ENCODE measurements at places on chromosomes 2 and 18. TPM values are rescaled to one million over a fixed set of nuclear protein-coding genes. Genes with fewer than 3 reads are reported as not detected.

DNA sequence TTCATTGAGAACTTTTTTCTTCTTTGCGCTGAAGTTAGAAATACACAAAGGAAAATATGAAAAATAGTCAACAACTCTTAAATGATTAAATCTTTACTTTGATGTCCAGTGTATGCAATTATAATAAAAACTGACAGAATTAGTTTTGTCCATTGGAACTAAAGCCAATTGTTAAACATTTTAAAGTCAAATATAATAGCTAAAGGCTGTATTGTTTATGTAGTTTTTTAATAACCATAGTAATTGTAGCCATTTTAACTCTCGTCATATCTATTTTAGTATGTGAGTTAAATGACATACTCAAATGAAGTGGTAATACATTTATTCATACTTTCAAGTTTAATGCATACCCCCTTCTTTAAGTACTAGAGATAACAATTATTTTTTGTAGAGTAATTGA, 4.7 kb upstream of the COBLL1 start:
- no peak for DNase-seq

DNA sequence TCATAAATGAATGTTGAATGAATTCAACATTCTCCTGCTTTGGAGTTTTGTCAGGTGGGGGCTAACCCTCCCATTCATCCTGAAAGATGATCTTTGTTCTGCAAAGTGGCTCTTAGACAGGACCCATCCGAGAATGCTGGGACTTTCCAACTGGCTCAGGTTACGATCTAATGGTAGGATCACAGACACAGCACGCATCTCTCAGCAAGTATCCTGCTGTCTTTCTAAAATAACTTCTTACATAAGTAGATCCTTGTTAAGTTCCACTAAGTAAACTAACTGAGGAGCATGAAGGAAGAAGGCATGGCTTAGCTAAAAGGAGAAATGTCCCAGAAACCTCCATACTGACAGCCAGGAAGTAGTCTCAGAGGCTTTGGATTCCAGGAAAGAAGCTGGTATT, 23.7 kb downstream of the CYP27A1 start:
- DNase-seq: no peak

DNA sequence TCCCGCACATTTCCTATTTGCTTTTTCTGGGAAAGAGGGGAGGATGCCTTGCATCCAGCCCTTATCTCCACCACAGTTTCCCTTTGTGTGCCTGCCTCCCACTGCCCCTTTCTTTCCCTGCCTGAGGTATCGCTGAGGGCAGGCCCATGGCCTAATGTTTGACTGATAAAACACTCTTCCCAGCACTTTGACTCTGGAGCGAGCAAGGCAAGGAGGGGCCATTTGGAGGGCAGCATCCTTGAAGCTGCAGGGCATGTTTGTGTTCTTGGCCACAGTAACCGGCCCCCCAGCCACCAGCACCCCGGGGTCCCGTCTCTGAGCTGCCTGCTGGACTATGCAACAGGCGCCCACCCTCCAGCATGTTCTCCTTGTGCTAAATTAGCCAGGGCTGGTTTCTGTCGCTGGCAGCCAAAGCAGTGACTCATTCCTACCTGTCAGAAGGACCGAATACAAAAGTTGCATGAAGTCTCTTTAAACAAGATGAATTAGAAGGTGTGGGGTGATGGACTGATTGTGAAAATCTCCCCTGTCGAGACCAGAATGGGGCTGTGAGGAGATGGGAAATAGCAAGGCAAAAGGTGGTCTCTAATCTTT, 50.7 kb downstream of the BCL2L11 start:
- no peak for DNase-seq

DNA sequence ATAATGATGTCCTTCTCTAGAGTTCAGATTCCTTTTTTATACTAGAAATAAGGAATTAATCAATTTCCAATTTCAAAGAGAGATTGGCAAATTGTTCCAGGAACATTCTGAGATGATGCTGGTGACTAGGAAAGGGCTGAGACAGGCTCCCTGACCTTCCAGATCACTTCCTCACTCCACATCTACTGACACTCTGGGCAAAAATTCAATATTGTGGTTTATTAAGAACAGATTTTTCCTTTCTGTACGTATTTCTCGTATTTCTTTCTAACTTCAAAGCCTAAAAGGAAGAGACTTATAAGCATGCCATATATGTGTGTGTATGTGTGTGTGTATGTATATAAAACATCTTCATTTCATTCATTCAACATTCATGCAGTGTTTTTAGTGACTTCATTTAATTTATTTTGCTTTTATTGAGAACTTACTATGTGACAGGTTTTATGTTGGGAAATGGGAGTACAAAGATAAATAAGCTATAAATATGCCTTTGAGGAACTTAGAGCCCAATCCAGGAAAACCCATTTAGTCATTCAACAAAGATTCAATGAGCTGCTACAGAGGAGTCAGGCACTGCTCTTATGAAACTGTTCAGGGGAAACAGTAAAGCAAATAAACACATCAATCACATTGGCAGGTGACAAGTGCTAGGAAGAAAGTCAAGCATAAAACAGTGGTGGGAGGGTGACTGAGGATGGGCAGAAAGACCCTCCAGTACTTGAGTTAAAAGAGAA, 137.9 kb downstream of the RDH14 start:
- no peak for DNase-seq

Gene CABLES1
- 3.3 TPM for polyA plus RNA-seq

Gene IL37
- polyA plus RNA-seq: not detected

Data from liver (tissue), 10 donors.